Peyer's patch (tissue), 4 donors: ENCODE measurements at places on chromosomes 4 and X. TPM values are rescaled to one million over a fixed set of nuclear protein-coding genes. Genes with fewer than 3 reads are reported as not detected.

- no peak for DNase-seq
These were observed 41.6 kb downstream of the HMX1 start for GRCh38 chr4:8830056-8830455.

DNA sequence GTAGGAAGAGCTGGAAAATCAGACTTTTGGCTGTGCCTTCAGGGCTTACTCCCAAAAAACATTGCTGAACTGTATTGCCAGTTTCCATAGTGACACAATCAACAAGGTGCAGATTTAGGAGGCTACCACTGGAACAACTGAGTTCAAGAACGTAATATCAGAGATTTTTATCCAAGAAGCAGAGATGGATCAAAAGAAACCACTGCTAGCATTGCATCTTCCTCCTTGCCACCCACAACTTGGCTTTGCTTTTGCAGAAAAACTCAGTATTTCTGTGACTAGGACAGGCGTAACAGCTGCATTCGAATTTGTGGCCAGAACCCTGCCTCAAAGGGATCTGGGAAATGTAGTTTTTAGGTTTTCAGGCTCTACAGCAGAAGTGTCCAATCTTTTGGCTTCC, 27.8 kb upstream of the WDFY3 start:
- no peak for DNase-seq

MMRN1 gene
- 17.3 TPM for total RNA-seq

GRCh38 chr4:170887396-170887795, 797.6 kb upstream of the AADAT start:
- no peak for DNase-seq

AMBN gene
- total RNA-seq, result not detected
